ENCODE measurements at places on chromosomes 6 and 20.
A peak's percentile ranks its signal among the peaks of the same experiment; 100 is the strongest.

GRCh38 chr6:129875610-129876520 lies 14.8 kb upstream of the TMEM244 start:
- no peak for DNase-seq

DNA sequence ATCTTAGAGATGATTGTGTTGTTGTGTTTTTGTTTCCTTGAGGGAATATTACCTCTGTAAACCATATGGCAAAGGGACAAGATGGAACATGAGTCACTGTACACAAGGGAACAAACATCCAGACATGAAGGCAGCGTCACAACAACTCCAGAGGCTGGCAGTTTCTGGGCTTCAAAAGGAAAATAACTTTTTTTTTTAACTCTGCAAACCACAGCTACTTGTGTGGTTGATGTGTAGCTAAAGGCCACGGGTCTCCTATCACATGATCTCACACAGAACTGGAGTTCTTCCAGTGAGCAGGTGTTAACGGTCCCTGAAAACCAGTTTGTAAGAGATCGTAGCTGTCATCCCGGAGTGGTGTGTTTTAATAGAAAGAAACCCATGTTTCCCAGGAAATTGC lies 33.2 kb upstream of the HBS1L start:
- DNase-seq: peak; percentile 45

DNA sequence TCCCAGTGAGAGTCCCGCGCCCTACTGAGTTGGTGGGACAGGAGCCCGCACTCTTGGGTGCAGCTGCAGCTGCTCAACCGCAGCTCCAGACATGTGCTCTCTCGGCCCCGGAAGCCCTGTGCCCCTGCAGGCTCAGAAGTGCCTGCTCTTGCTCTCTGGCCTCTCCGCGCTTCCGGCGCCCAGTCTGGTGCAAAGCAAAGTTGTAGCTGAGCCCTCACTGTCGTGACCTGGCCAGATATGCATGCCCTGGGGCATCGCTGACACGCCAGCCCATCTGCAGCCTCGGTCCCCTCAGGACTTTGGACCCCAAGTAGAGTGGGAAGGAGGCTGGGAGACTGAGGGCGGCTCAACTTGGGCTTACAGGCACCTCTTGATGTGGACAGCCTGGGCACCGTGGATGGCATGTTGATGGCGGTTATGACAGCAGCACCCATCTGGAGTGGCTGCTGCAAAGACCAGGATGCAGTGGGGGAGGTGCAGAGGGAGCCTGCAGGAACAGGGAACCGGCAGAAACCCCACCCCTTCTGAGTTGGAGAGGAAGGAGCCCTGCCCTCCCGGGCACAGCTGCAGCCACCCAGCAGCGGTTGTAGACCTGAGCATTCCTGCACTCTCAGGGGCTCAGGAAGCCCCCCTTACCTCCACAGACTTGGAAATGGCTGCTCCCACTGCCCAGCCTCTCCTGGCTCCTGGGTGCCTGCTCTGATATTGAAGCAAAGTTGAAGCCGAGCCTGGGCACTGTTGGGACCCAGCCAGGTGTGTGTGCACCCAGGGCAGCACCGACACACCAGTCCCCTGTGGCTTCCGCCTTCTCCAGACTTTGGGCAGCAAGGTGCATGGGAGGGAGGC lies 462.6 kb downstream of the TBC1D32 start:
- DNase-seq: no peak

GRCh38 chr6:119974430-119975159 lies 625.0 kb upstream of the MAN1A1 start:
- DNase-seq: no peak

- DNase-seq: no peak
Measured at GRCh38 chr20:18431206-18431605, 35.6 kb downstream of the DZANK1 start.

DNA sequence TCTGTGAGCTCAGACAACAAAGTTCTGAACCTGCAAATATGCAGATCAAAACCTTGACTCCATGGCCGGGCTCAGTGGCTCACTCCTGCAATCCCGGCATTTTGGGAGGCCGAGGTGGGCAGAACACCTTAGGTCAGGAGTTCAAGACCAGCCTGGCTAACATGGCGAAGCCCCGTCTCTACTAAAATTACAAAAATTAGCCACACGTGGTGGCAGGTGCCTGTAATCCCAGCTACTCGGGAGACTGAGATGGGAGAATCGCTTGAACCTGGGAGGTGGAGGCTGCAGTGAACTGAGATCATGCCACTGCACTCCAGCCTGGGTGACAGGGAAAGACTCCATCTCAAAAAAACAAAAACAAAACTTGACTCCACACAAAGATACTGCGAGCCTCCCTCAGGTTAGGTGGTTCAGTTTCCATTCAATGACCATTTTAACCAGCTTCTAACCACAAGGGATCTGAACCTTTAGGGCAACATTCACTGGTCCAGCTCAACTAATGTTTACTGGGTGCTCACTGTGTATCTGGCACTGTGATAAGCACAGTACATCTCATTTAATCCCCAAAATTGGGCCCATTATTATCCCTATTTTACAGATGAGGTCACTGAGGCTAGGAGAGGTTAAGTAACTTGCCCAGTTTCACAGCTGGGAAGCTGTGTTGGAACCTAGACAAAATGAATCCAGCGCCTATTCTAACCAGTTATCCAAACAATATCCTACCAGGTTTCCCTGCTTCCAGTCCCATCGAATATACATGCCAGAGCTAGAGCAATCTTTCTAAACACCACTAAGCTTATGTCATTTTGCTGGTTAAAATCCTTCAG lies 1.8 kb downstream of the SNRPB start:
- no peak for DNase-seq

DNA sequence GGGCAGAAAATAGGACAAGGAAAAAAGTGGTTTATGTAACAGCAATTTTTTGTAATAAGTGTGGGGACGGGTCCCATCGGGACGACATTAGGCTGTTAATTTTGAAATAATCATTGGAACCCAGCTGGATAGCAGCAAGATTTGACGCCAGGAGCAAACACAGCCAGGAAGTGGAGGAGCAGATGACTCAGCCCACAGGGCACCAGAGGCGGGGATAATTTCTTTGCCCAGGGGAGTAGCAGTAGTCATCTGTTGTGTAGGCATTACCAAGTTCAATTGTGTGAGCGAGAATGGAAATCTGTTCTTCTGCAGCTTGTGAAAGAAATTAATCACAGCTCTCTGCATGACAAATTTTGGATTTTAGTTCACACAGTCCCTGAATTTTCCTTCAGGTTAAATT lies 22.6 kb upstream of the RIN2 start:
- no peak for DNase-seq

DNA sequence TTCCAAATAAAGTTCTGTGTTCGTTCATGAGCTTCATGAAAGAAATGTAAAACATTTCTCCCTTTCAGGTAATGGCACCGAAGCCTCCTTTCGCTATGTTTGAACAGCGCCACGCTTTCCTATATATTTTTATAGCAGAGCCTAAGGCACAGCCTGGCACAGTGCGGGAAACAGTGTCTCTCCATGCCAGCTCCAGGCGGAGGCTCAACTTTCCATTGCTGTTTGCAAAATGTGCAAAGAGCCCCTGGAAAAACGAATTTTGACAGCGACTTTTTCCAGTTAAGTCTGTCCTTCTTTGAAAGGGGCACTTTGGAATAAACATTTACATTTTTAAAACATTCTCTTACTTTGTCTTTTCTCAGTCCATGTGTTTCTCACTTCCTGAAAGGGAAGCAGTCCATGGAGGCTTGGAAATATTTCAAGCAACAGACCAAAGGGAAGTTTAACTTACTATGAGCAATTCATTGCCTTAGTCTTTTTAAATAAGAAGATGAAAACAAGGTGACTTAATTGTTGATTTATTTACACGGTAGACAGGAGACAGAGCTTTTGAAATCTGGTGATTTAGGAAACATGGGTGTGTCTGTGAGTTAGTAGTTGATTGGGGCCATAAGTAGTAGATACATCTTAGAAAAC lies 769 bp downstream of the CCN6 start:
- DNase-seq: no peak

DNA sequence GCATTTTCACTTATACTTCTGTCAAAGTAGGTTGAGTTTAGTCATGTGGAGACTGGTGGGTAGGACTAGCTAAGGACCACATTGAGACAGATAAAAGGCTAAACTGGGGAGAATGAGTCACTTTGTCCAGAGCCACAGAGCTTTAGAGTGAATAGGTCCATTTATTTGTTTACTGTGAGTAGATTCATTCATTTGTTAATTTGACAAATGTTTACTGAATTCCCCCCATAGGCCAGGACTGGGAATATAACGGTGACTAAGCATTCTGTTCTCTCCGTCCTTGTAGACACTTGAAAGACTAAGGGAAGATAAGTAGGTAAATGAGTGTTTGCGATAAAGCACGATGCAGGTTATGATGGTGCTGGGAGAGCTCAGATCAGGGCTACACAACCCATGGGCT lies 699.7 kb upstream of the ID4 start:
- DNase-seq: no peak

DNA sequence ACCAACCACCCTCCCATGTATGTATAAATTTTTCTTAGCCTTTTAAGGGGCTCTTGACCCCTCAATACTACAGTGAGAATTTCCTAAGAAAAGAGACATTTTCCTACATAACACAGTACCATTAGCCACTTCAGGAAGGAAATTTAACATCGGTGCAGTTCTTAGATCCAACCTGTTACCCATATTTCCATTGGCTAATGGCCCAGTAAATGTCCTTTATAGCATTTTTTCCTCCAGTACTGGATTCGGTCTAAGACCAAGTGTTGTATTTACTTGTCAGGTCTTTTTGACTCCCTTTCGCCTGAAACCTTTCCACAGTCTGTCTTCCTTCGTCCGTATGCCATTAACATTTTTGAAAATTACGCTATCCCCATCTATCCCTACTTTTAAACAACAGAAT lies 173.4 kb upstream of the PMEPA1 start:
- DNase-seq: no peak

DNA sequence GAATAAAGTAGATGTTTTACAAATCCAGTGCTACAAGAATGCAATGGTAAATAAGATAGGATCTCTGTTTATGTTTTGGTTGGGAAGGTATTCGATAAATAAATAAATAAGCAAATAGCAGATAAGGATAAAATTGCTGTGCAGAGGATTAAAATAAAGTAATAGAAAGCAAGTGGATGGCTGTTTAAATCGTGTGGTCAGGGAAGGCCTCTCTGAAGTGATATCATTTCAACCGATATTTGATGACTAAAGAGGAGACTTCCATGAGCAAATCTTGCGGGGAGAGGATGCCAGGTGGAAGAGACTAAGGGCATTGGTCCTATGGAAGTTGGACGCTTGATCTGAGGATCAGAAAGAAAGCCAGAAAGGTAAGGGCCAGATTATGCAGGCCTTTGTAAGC lies 92.0 kb upstream of the CCN2 start:
- no peak for DNase-seq

DNA sequence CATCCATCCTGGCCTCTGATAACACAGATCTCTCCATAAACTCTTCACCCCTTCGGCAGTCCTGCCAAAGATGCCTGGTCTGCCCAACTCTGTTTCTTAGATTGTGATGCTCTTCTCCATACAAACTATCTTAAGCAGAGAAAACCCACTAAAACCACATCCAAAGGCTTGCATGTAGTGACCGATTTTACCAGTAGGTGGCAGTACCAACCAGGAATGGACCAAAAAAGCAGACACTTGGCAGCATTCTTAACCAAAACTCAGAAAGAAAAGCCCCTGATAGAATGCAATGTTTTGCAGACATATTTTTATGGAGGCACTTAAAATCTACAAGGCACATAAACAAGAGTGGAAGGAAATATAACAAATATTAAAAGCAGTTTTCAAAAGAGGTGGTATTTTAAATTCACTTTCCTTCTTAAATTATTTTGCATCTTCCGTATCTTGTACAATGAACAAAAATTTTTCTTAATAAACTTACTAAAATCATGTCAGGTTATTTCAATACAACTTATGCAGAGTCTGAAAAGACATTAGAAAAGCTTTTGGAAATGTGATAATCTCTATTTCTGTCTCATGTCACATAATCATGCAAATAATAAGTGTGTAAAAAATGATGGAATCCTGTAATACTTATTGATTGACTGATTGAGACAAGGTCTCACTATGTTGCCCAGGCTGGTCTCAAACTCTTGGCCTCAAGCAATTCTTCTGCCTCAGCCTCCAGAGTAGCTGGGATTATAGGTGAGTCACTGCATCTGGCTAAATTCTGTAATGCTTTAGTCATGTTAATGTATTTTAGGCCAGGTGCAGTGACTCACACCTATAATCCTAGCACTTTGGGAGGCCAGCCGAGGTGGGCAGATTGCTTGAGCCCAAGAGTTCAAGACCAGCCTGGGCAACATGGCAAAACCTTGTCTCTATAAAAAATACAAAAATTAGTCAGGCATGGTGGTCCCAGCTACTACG lies 29.4 kb downstream of the LRP11 start:
- DNase-seq: peak; percentile 26

DNA sequence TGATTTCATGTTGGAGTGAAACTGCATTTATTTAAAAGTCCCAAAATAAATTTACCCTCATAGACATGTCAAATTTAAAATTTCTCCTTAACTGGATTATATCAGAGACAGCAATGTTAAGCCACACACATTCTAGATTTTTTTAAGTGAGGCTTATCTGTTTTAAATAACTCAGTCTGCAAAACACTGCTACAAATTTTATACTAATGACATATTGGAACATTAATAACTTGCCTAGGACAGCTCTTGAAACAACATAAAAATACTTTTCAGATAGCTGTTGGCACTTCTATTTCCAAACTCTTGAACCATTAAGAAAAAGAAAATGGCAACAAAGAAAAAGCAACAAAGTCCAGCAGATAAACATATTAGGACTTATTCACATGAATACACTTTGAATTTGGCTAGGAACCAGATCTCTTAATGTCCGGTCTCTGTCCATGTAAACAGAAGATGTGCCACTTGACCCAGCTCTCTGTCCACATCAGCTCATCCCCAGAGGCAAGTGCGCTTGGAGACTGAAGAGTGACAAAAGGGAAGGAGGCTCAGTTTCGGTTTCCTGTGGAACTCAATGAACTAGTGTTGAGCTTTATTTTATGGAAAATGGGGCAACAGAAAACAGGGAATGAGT lies 219.3 kb upstream of the THBS2 start:
- no peak for DNase-seq

DNA sequence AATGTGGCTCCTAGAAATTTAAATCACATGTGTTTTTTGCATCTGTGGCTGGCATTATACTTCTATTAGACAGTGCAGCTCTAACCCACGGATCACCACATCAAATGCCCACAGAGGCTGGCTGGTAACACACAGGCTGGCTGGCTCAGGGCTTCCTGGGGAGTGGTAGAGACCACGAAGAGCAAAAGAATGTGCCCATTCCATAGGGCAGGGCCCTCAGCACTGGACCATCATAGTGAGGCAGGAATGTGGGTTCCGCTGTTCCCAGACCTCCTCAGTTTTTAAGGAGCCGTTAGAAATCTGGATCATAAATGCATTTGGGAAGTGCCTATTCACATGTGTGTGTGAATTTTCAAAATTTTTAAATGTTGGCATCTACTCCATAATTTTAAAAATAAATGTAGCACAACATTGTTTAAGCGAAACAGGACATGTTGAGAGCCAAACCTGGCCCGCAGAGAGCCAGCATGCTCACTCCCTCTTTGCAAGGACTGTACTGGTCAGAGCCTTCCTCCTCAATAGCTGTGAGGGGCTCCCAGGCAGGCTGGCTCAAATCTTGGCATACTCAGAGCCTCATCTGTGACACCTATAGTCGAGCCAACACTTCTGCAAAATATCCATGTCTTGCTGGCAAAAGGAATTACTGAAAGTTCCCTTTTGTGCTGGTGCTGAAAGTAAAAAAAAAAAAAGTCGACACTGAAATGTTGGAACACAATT lies 190.5 kb downstream of the FNDC1 start:
- no peak for DNase-seq

Measured in T-helper 22 cell (primary cell).